ENCODE measurements at places on chromosomes 5 and 9.

DNA sequence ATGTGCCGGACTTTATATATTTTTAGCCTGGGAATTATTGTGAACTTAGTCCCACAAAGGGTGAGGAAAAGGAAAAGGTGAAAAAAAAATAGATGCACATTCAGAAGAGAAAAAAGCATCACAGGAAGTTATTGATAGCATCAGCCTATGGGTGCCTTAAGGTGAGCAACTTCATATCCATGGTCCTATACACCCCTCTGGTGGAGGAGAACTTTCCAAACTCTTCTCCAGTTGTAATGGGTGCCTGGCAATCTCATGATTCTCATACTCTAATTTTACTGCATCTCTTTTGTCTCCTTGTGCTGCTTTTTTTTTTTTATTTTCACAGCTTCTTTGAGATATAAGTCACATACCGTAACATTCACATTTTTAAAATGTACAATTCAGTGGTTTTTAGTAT lies 107.4 kb downstream of the JAKMIP2 start:
- no peak for DNase-seq

DNA sequence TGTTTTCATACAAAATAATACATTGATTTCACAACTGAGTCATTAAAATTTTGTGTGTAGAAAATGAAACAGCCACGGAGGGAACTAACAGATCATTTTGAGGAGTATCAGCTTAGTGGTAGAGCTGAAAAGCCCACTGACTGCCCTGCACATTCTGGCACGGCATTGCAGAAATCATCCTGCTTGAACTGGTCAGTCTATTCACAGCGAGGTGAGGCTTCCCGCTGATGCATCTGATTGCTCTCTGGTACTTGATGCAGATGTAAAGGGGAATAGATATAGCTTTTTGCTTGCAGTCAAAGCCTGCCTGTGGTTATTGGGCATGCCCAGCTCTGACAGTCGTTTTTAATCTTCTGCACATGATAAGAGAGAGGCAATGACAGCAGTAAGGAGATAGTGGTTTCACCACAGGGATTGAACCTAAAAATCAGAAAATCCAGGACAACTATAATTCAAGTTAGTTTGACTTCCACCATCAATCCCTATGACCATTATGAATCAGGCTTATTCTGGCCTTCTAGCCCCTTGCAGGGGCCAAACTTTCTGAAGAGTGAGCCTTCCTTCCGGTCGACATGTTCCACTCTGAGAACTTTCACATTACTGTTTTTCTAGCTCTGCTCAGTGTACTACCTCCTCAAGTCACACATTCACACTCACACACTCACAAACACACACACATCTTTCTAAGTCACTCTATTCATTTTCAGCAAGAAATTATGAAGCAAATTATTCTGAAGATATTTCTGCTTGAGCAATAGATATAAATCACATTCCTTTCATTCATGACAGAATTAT lies 782.8 kb upstream of the NUDT12 start:
- no peak for DNase-seq

- no peak for DNase-seq
These were observed 52.8 kb downstream of the GRIA1 start for GRCh38 chr5:153543288-153543687.

- DNase-seq, result no peak
These were observed 9.8 kb downstream of the UIMC1 start for GRCh38 chr5:176996780-176997179.

DNA sequence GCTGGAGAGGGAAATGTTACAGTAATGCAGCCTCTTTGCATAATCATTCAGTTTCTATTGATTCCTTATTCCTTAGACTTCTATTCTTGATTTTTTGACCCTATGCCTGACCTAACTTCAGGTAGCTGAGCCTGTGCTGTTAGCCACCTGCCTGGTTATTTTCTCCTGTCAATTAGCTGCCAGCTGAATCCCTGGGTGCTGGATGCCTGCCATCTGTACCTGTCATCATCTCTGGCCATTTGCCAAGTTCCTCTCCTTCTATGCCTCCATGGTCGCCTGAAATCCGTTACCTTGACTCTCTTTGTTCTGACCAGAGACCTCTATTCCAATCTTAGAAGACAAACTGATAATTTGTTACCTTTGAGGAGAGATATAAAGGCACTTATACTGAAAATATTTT lies 178.3 kb downstream of the CAVIN4 start:
- DNase-seq, result no peak

- DNase-seq, result no peak
These were observed 48.5 kb downstream of the NEK6 start for GRCh38 chr9:124306098-124306735.

- no peak for DNase-seq
These were observed 1.1 kb upstream of the SNCAIP start for GRCh38 chr5:122310889-122311288.

DNA sequence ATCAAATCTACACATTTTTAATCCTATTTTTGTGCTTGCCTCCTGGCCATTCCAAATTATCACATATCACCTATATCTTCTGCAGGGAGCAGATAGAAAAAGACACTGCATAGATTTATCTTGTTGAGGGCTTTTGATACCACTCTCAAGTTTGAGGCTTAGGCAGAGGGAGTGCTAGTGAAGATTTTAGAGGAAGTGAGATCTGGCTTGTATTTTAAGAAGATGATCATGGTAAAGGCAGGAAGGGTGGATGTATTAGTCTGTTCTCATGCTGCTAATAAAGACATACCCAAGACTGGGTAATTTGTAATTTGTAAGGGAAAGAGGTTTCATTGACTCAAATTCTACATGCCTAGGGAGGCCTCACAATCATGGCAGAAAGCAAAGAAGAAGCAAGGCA lies 220.9 kb upstream of the TUT7 start:
- no peak for DNase-seq

DNA sequence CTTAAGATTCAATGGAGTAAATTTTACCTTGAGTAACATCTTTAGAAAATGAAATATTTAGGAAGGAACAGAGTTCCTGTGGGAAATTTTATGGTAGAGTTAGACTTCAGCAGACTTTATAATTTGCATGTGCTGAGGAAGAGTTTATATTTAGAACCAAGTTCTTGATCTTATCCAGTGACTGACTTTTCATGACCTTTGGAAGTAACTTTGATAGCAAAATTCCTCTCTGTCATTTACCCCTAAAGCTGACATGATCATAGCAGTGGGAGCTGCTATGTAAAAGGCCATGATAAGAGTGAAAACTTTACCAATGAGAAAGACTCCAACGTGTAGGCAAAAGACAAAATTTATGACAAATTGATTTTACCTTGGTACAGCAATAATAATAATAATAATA lies 1071.8 kb upstream of the DMAC1 start:
- no peak for DNase-seq

- DNase-seq, result no peak
These were observed 368.8 kb downstream of the GLIS3 start for GRCh38 chr9:3931058-3931457.

DNA sequence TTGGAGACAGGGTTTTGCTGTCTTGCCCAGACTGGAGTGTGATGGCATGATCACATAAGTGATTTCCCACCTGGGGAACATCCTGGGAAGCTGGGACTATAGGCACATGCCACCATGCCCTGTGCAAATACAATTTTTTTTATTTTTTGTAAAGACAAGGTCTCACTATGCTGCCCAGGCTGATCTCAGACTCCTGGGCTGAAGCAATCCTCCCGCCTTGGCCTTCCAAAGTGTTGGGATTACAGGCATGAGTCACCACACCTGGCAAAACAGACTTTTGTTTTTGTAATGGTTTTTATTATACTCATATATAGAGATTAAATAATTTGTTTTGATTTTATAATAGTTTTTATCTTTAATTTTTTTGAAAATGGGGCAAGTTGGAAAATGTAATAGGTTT lies 14.7 kb downstream of the DNAJC25 start:
- no peak for DNase-seq

GRCh38 chr5:142825378-142826089 lies 55.4 kb downstream of the ARHGAP26 start:
- no peak for DNase-seq

DNA sequence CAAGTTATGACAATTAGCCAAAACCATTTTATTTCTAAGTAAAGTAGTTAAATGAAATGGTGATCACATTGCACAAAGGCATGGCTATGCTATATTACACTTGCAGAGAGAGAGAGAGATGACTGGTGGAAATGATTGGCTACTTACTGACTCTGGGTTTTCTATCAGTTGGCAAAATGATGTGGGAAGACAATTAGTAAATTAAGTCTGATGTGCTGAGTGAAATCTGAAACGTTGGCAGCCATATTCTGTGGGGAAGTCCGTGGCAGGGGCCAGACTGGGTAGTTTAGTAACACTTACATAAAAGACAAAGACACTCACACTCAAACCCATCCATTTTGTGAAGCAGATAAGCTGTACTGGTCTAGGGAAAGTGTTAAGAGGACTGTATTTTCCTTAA lies 61.6 kb downstream of the ANXA1 start:
- DNase-seq, result no peak

- DNase-seq, result no peak
These were observed 7.6 kb upstream of the ALDH1A1 start for GRCh38 chr9:72960446-72960845.

DNA sequence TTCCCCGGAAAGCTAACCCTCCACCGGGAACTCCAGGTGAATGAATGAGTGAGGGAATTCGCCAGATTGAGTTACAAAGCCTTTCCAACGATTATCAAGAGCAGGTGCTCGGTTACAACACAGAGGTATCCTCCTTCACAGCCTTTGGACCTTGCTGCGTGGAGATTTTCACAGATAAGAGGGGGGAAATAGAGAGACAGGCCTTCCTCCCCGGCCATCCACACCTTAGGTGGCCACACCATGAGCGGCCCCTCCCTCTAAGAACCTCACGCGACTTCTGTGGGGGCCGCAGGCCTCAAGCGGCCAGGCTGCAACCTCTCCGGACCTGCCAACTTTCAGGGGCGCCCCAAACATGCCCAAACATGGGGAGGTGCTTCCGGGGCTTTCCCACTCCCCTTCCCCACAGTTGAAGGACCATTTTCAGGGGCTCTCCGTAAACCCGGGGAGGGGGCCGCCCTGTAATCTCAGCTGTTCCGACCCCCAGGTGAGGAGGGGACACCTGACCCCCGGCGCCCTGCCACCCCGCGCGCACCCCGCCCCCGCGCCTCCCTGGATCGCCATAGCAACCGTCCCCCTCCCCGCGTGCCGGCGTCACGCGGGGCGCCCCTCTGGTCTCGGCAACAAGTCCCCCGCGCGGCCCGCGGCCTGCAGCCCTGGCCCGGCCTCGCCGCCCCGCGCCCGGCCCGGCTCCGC lies 603 bp downstream of the DENND1A start:
- DNase-seq, result no peak

- DNase-seq, result no peak
These were observed 73.2 kb downstream of the TRIO start for GRCh38 chr5:14216372-14216771.

DNA sequence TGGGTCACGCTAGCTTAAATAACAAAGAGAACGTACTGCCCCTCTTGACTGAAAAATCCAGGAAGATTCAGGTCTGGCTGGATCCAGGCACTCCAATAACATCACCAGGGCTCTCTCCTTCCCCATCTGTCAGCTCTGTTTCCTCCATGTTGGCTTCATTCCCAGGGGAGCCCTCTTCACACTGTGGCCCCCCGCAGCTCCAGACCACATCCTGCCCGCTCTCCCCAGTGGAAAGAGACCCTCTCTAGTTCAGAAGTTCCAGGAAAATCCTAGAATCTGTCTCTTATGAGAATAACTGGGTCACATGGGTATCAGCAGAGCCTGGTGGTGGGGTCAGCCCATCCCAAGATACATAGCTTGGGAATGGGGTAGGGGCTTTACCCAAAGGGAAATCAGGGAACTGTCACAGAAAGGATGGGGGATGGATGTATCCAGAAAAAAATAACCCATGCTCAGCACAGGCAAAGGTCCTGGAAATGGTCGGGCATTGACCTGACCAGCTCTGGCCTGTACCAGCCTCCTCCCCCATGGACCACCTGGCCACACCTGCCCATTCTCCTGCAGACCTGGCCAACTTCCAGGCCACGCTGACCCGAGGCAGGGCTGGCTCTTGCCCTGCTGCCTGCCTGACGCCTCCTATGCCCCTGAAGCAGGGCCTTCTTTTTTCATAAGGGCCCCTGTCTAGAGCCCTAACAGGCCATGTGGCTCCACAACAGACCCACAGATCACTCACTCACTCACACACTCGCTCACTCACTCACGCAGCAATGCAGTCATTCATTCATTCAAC lies 65.9 kb downstream of the COL23A1 start:
- DNase-seq, result no peak

DNA sequence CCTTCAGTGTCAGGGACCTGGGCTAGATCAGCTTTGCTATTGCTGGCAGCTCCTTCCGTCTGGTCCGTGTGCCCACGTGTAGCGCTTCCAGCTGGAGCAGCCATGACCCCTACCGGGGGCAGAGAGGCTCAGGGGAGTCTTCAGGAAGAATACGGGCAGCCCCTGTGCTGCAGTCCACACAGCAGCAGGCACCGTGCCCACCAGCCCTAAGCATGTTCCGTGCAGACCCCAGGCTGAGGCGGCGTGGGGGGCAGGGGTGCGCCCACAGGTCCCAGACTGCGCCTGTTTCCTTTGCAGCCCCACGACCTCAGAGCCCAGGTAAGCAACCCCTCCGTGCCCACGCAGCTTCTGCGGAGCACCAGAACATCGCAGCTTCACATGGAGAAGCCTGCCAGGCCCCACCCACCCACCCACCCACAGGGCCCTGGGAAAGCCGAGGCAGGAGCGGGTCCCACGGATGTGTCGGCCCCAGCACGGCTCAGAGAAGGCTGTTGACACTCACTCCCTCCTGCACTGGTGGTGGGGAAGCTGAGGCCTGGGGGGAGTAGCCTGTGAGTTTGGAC lies 83.1 kb downstream of the KCNT1 start:
- no peak for DNase-seq

GRCh38 chr5:124574521-124575436 lies 171.7 kb downstream of the ZNF608 start:
- DNase-seq, result no peak

DNA sequence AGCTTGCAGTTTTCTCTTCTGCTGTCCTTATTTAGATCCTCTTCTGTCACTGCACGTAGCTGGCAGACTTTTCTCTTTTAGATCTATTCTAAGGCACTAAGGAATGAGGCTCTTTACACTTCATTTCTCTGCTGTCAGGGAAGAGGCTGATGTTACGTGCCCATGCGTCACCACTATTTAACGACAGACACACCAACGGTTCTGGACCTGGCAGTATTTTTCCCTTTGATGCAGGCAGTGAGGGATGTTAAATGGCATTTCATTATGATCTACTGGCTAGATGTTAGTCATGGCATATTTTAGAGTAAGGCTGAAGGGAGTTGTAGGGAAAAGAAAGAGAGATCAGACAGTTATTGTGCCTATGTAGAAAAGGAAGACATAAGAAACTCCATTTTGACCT lies 8.2 kb upstream of the CRHBP start:
- DNase-seq, result no peak

- DNase-seq, result no peak
These were observed 403.9 kb downstream of the ZNF608 start for GRCh38 chr5:124342584-124342983.

GRCh38 chr5:123122273-123122672 lies 33.2 kb downstream of the PRDM6 start:
- no peak for DNase-seq

- no peak for DNase-seq
These were observed 620.3 kb upstream of the WWC1 start for GRCh38 chr5:167671176-167671575.

GRCh38 chr5:60010853-60011252 lies 117.3 kb upstream of the PDE4D start:
- no peak for DNase-seq

GRCh38 chr5:141637123-141637766 lies 448 bp downstream of the RELL2 start:
- DNase-seq, result peak; percentile 36
